ENCODE measurements at places on chromosomes 4 and X. TPM values are rescaled to one million over a fixed set of nuclear protein-coding genes. Genes with fewer than 3 reads are reported as not detected.

DNA sequence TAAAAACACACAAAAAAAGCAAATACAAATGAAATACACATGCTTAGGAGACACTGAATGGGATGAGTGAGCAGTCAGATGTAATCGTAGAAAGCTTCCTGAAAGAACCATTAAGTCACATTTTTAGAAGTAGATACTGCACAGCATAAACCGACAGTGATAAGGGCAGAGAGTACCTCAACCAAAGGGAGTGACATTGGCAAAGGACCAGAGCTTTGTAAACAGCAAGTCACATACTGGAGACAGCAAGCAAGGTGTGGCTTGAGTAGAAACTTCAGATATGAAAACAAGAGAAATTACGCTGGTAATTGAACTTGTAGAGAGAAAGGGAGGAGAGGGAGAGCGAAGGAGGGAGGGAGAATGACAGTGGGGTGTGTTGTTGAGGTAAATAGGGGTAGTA, 92.0 kb downstream of the CHRDL1 start:
- H3K27ac ChIP-seq = no peak overlapping the region
- no peaks in the 10 kb centered on the region for H3K4me1 ChIP-seq
- H3K36me3 ChIP-seq = no peaks in the 10 kb centered on the region
- H3K4me3 ChIP-seq = no peak overlapping the region
- H3K27me3 ChIP-seq = no peaks in the 10 kb centered on the region
- no peak for DNase-seq

DNA sequence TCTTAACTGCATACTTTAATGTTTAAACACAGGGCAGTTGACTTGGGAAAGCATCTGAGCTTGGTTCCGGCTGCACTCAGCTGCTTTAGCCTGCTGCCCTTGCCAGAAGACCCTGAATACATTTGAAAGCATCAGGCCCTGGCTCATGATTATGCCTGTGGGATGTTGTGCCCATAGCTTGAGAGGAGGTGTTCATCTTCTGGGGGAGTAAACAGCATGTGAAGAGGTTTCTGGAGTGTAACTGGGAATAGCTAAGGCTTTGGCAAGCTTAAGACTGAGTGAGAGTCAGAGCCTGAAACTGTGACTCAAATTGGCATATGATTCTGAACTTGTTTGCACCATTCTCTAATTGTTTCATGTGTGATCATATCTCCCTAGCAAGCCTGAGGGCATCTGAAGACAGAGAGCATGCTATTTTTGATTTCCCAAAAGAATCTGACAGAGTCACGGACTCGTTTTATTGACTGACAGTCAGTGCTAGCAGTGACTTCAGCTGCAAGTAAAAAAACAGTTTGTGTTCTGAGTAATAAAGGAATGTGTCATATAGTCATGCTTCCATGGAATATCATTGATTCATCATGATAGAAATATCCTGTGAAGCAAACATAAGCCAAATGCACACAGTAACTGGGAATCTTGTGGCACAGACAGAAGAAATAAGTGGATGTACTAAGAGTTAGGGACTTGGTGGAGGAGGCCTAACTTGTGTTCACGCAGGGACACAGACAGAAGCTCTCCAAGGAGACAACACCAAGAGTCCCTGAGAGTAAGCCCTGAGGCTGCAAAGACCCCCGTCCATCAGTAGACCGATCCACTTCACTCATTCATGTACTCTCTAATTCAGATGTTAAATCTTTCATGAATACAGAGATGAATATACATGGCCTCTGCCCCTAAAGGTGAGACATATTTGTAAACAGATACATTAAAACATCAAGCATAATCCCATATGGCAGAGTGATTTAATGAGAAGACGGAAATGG, 100.7 kb downstream of the SYNPO2 start:
- peak overlapping the region; percentile 84 for H3K27ac ChIP-seq
- DNase-seq = peak; percentile 75
- no peaks in the 10 kb centered on the region for H3K36me3 ChIP-seq
- peaks cover 96% of the 10 kb centered on the region for H3K4me1 ChIP-seq

- H3K27me3 ChIP-seq = no peaks in the 10 kb centered on the region
- H3K4me1 ChIP-seq = peaks cover 6% of the 10 kb centered on the region
- no peak for DNase-seq
- no peak overlapping the region for H3K4me3 ChIP-seq
Observed at GRCh38 chr4:152585023-152585441, 49.1 kb upstream of the FBXW7 start.

- no peak overlapping the region for H3K4me3 ChIP-seq
- H3K27ac ChIP-seq = no peak overlapping the region
- H3K4me1 ChIP-seq = no peaks in the 10 kb centered on the region
- no peak for DNase-seq
Observed at GRCh38 chr4:86098691-86099090, 261.2 kb downstream of the MAPK10 start.

DNA sequence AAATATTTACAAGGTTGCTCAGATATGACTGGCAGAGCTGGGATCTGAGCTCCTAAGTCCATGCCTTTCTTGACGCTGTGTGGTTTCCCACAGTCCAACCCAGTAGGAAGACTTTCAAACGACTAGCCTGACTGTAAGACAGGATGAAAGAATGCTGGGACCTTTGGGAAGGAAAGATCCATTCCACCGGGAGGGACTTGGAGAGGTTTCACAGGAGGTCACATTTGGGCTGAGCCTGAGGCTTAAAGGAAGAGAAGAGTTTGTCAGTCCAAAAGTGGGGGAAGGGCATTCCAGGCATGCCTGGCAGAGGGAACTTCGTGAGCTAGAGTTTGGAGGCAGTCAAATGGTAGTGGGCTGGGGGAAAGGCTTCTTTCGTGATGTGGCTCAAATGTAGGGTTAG, 1.5 kb downstream of the STARD8 start:
- H3K36me3 ChIP-seq = no peaks in the 10 kb centered on the region
- peaks cover 10% of the 10 kb centered on the region for H3K4me1 ChIP-seq
- no peak for DNase-seq
- no peak overlapping the region for H3K27ac ChIP-seq
- no peaks in the 10 kb centered on the region for H3K27me3 ChIP-seq

The TRIM2 gene
- total RNA-seq = 31.9 TPM

- no peaks in the 10 kb centered on the region for H3K27me3 ChIP-seq
- H3K4me3 ChIP-seq = no peak overlapping the region
Observed at GRCh38 chr4:137495578-137495977, 36.7 kb downstream of the PCDH18 start.

DNA sequence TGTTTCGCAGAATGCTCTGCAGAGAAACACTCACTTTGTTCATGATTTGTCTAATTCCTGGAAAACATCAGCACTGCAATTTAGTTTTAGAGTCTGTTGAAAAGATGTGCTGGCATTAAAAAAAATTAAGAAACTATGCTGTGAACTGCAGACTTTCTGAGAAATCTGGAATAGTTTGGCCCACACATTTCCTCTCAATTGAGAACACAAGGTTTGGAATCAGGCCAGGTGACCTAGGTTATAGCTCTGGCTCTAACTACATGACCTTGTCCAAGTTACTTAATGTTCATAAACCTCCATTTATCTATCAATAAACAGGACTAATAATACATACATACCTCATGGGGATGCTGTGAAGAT, 61.4 kb upstream of the ENPEP start:
- no peak for DNase-seq
- no peak overlapping the region for H3K27ac ChIP-seq
- no peaks in the 10 kb centered on the region for H3K36me3 ChIP-seq
- no peak overlapping the region for H3K4me3 ChIP-seq
- H3K4me1 ChIP-seq = no peaks in the 10 kb centered on the region

DNA sequence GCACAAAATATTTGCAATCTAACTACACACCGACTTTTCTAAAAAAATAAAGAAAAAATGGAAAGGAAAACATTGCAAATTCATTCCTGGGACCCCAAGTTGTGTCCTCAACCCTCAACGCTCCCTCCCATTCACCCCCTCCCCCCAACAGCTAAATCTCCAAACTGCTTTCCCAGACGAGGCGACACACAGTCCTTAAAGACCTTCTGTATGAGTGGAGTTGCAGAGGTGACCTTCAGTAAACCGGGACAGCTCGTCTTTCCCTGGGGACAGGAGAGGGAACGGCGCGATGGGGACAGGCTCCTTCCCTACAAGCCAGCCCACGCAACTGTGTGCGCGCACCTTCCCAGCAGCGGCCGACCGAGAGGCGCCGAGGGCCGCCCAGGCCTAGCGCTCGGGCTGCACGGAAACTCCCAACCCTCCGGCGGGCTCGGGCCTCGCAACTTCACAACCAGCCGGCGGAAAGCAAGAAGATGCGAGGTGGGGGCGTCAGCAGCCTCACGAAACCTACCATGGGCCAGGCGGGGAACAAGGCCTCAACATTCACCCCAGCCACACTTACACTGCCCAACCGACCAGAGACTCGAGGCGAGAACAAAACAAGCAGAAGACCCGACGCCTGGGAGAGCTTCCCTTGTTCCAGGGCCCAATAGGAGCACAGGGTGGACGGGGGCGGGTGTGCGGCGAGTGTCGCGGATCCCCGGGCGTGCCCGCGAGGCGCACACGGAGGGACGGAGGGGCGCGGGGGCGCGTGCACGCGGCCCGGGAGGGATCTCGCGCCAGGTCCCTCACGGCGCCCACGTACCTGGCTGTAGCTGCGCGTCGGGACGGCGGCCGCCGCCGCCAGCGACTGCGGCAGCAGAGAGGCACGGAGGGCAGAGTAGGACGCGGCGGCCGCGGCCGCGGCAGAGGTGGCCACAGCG, 763 bp downstream of the GRSF1 start:
- H3K4me1 ChIP-seq = peaks cover 28% of the 10 kb centered on the region
- no peaks in the 10 kb centered on the region for H3K27me3 ChIP-seq
- no peaks in the 10 kb centered on the region for H3K36me3 ChIP-seq
- peak overlapping the region; percentile 84 for H3K4me3 ChIP-seq
- peak overlapping the region; percentile 94 for H3K27ac ChIP-seq

GRCh38 chr4:48184882-48185281, 50.8 kb upstream of the TXK start:
- no peaks in the 10 kb centered on the region for H3K36me3 ChIP-seq
- no peaks in the 10 kb centered on the region for H3K4me1 ChIP-seq
- no peak for DNase-seq
- no peak overlapping the region for H3K27ac ChIP-seq

DNA sequence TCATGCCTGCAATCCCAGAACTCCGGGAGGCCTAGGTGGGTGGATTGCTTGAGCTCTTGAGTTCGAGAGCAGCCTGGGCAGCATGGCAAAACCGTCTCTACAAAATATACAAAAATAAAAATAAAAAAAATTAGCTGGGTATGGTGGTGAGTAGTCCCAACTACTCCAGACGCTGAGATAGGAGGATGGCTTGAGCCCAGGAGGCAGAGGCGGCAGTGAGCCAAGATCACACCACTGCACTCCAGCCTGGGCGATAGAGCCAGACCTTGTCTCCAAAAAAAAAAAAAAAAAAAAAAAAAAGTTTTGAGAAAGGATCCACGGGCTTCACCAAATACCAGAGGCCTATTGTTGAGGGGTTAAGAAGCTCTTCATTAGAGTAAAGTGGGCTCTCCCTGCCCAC, 8.0 kb downstream of the SUPT20HL2 start:
- H3K4me1 ChIP-seq = no peaks in the 10 kb centered on the region
- no peaks in the 10 kb centered on the region for H3K27me3 ChIP-seq
- H3K36me3 ChIP-seq = no peaks in the 10 kb centered on the region
- H3K4me3 ChIP-seq = no peak overlapping the region

DNA sequence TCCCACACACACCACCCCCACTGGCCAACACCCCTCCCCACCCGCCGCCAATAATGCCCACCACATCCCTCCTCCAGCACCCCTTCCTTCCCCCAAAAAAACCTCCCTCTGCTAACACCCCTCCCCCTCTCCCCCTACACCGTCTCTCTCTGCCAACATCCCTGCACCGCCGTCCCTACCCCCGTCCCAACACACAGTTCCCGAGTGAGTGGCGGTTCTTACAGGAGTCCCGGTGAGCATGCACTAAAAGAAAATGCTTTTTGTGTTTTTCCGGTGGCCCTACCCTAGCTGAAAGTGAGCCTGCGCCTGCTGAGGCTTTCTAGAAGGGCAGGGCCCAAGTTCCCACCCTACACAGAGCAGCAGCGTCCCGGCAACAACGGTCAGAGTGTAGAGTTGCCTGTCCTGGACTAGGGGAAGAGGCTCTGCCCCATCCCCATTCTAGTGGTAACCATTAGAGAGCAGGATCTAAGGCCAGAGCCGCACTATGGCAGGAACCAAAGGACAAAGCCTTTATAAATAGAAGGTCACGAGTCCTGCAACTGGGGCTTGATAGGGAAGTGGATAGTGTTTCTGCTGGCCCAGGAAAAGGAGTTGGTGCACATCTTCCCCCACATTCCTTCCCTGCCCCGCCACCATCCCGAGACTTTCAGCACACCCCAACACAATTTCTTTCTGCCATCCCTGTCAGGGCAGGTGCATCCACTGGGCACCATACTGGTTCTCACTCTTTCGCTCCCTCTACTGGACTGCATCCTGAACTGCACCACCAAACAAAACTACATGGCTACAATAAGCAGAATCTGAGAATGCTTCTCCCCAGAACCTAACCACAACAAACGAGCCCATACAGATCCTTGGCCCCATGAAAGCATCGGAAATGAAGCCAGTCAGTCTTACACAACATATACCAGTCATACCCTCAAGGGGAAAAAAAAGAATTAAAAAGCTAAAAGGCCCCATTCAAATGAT, 78.1 kb upstream of the PAGE3 start:
- no peaks in the 10 kb centered on the region for H3K27me3 ChIP-seq
- DNase-seq = no peak
- no peaks in the 10 kb centered on the region for H3K4me1 ChIP-seq
- H3K4me3 ChIP-seq = no peak overlapping the region

The KLHL15 gene
- total RNA-seq = 8.0 TPM

DNA sequence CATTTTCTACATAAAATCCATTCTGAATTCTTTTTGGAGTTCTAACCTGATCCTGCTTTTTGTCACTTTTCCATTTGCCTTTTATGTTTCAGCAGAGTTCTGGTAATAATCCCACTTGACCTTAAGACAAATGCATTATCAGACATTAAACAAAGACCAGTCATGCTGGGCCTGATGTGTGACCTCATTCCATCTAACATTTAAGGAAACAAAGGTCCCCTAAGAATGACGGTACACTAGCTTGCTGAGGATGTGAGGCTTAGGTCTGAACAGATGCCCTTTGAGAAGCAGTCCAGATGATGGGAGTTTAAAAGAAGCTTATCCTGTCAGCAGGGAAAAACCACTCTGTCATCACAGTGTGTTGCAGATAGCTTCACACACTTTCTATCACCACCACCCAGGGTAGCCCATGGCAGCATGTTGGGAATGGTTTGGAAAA, 38.1 kb upstream of the PDE5A start:
- H3K4me1 ChIP-seq = peaks cover 82% of the 10 kb centered on the region
- H3K4me3 ChIP-seq = no peak overlapping the region
- H3K27ac ChIP-seq = peak overlapping the region; percentile 72

GRCh38 chr4:120536884-120537283, 385.6 kb downstream of the PRDM5 start:
- H3K4me3 ChIP-seq = no peak overlapping the region
- no peaks in the 10 kb centered on the region for H3K4me1 ChIP-seq
- no peaks in the 10 kb centered on the region for H3K27me3 ChIP-seq
- H3K36me3 ChIP-seq = no peaks in the 10 kb centered on the region

GRCh38 chr4:113435893-113436292, 325.6 kb downstream of the CAMK2D start:
- peaks cover 56% of the 10 kb centered on the region for H3K4me1 ChIP-seq
- H3K36me3 ChIP-seq = no peaks in the 10 kb centered on the region
- no peaks in the 10 kb centered on the region for H3K27me3 ChIP-seq
- no peak overlapping the region for H3K4me3 ChIP-seq
- peak; percentile 85 for DNase-seq
- H3K27ac ChIP-seq = peak overlapping the region; percentile 77

The GYPA gene
- not detected for total RNA-seq
